ENCODE measurements at places on chromosomes 12 and 14.

DNA sequence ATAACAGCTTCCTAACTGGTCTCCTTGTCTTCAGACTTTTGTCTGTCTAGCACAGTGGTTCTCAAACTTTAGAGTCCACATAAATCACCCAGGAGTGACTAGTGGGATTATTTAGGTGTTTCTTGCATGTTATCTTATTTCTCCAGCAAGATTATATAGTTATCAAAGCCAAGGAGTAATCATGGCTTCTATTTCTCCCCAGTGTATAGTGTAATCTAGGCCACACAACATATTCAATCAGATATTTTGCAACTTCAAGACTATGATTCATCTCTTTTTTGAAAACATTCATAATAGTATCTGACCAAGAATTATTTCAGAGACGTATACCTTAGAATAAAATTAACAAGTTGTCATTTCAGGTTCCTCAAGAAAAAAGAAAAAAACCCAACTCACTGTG is 131.9 kb downstream of the CEP83 start:
- DNase-seq = no peak

GRCh38 chr12:109949089-109949488 is 47.1 kb downstream of the GIT2 start:
- DNase-seq = no peak

GRCh38 chr12:96995861-96996260 is 88.8 kb downstream of the NEDD1 start:
- no peak for DNase-seq

- no peak for DNase-seq
Measured at GRCh38 chr12:1880876-1881275, 37.6 kb downstream of the CACNA2D4 start.

GRCh38 chr14:73749706-73750530 is 35.7 kb upstream of the PNMA1 start:
- no peak for DNase-seq

- no peak for DNase-seq
Measured at GRCh38 chr12:15502211-15502610, 179.9 kb downstream of the PTPRO start.

DNA sequence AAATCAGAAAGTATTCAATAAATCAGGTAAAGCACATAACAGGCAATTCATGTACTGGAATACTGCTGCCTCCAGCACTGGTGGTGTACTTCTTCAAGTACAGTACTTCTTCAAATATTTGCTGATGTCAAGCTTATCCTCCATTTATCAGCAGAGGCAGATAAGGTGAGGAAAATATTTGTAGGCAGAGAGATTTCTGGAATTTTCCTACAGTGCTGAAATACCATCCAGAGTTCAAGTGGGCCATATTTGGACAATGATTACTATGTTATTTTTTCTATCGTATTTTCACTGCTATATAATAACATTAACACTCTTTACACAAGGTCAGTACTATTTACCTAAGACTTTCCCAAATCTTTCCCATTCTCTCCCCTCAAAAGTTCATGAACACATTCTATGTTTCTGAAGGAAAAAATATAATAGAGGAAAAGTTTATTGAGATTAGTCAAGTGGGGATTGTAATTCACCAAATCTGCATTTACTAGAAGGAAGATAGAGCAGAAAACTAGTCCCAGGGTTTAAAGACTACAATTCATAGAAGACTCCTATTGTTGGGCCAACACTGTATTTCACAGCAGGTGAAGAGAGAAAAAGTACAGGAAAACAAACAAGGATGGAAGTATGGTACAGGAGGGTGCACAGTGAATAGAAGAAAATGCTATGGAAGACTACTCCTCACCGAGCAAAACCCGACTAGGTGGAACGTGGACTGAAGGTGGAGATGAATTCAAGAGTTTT is 141.1 kb downstream of the PAWR start:
- no peak for DNase-seq

- DNase-seq = no peak
Measured at GRCh38 chr12:115232455-115233156, 548.6 kb upstream of the TBX3 start.

GRCh38 chr14:54370323-54371198 is 26.2 kb upstream of the CDKN3 start:
- no peak for DNase-seq

- DNase-seq = no peak
Measured at GRCh38 chr12:116106870-116107269, 170.6 kb downstream of the MED13L start.

- no peak for DNase-seq
Measured at GRCh38 chr12:67735868-67736267, 87.3 kb downstream of the DYRK2 start.

DNA sequence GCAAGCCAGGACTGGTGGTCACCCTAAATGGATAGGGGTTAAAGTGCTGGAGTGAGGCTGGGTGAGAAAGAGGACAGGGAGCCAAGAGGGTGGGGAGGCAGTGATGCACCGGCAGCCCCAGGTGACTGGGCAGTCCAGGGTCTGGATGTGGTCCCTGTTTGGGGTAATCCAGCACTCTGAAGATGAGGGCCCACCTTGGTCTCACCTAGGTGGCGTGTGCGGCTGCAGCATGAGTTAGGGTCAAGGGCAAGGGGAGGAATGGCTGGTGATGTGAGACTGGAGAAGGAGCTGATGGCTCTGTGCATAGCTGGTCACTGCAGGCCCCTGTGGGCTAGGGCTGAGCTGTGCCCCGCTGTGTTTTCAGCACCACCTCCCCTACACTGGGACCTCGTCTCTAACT is 1.6 kb upstream of the C1RL start:
- DNase-seq = no peak

- no peak for DNase-seq
Measured at GRCh38 chr14:104331871-104332605, 193.7 kb downstream of the KIF26A start.
